Natural killer cell treated with Interleukin-12 subunit alpha and Interleukin-12 subunit beta and Interleukin-15 and Interleukin-18, amount 100 ng/mL, for 72 hours (primary cell): ENCODE measurements at places on chromosomes 3 and 15. TPM values are rescaled to one million over a fixed set of nuclear protein-coding genes. Genes with fewer than 3 reads are reported as not detected.
A peak's percentile ranks its signal among the peaks of the same experiment; 100 is the strongest.

ASB14 gene
- total RNA-seq, result not detected

DNA sequence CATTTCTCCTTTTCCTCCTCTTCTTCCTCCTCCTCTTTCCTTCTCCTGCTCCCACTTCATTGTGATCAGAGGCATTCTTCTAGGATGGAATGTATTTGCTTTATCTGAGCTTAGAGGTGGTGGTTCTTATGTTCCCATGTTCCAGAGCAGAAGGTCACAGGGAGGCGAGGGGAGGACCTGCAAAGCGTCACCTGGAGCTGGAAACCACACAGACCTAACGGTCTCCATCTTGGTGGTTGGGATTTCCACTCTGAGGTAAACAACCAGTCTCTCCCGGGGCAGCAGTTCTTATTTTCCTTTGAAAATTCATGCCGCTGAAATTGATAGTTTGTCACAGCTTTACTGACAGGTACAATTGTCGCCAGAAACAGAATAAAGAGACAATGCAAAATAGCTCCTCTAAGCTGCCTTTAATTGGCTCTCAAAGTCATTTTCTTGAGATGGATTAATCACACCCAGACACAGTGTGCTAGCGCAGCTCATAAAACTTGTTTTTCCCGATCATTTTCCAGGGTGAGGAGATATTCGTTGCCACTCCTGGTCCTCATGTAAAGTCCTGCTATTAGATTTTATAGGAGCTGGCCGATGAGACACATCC is 16.9 kb upstream of the AGBL1 start:
- H3K36me3 ChIP-seq, result peaks cover 6% of the 10 kb centered on the region
- no peak overlapping the region for H3K27ac ChIP-seq
- H3K4me3 ChIP-seq, result no peak overlapping the region
- peaks cover 40% of the 10 kb centered on the region for H3K27me3 ChIP-seq

GRCh38 chr15:88394553-88395145 is 72.5 kb downstream of the MRPL46 start:
- no peak overlapping the region for H3K27ac ChIP-seq
- no peak overlapping the region for H3K4me3 ChIP-seq
- DNase-seq, result no peak
- no peaks in the 10 kb centered on the region for H3K36me3 ChIP-seq
- H3K27me3 ChIP-seq, result peaks cover 17% of the 10 kb centered on the region
- no peaks in the 10 kb centered on the region for H3K4me1 ChIP-seq

DNA sequence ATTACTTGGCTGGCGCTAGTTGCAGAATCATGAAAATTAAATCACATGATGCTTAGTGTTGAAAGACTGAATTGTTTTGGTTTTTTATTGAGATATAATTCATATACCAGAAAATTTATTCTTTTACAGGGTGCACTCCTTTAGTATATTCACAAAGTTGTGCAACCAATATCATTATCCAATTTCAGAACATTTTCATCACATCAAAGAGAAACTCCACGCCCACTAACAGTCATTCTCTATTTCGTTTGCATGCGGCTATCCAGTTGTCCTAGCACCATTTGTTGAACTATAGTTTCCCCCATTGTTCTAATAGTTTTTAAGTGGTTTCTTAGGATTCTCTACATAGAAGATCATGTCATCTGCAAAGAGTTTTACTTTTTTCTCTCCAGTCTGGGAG is 3.7 kb downstream of the EHD4 start:
- no peak for DNase-seq
- H3K4me1 ChIP-seq, result peaks cover 53% of the 10 kb centered on the region
- H3K4me3 ChIP-seq, result no peak overlapping the region
- H3K27me3 ChIP-seq, result peaks cover 1% of the 10 kb centered on the region

SEMA5B gene
- not detected for total RNA-seq

DNA sequence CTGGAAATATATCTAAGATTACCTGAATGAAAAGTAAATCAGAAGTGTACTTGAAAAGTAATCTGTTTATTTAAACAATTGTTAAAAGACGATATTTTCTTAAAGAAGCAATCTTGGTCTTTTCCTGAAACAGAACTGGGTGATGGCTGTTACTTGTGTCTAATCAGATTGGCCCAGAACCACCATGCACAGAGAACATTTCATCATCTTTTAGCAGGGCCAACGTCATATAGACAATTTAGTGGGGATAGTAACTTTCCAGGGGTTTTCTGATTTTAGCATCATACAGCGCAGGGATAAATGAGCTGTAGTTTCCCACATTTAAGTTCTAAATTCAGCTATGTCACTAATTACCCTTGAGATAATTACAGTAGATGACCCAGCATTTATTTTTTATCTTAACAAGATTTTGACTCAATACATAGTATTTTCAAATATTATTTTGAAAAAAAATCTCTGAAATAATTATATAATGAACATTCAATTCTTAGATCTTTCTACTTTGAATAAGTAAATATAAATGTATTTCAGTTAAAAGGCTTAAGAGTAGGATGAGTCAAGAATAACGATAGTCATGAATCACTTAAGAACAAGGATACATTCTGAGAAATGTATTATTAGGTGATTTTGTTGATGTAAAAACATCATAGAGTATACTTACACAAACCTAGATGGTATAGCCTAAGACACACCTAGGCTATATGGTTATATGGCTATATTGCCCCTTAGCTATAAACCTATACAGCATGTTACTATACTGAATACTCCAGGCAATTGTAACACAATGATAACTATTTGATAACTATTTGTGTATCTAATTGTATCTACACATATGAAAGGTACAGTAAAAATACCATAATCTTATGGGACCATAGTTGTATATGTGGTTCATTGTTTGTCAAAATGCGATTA is 103.8 kb upstream of the MME start:
- H3K27ac ChIP-seq, result no peak overlapping the region
- H3K4me1 ChIP-seq, result no peaks in the 10 kb centered on the region
- DNase-seq, result no peak

- DNase-seq, result no peak
- no peak overlapping the region for H3K27ac ChIP-seq
- H3K27me3 ChIP-seq, result no peaks in the 10 kb centered on the region
- H3K4me1 ChIP-seq, result no peaks in the 10 kb centered on the region
Measured at GRCh38 chr3:12670365-12671119, 6.6 kb upstream of the RAF1 start.

DNA sequence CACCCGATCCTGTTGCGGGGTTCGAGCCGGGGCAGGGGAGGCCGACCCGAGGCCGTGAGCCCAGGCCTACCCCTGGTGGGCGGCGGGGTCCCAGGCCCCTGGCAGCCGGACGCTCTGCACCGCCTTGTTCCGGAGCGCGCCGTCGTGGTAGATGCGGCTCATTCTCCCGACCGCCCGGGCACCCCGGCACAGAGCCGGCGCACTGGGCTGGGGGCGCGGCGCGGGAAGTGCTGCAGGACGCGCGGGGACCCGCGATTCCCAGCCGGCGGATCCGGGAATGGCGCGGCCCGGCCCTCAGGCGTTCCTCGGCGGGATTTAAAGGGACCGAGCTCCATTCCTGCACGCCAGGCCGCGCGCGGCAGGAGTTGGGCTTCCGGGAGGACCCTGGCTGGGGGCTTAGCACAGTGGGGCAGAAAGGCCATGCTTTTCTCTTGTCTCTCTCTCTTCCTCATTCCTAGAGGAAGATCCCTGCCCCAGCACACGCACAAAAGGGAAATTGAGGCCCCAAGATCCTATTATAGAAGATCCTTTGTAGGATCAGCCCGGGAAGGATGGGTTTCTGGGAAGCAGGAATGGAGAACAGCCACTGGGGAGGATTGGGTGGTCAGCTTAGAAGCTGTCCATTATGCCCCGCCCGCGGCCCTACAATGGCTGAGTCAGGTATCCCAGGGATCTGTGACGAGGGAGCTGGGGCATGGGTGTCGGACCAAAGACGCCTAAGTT is at the start of gene ARPIN:
TSS of gene ARPIN (minus strand) at position 279 of the 723 bp plus-strand sequence. CDS start at position 162, 117 bp downstream.
- H3K27ac ChIP-seq, result no peak within 1 kb of the TSS
- H3K4me3 ChIP-seq, result no peak within 1 kb of the TSS
- H3K36me3 ChIP-seq, result no peaks in the 10 kb centered on the region
- DNase-seq, result no peak
- H3K4me1 ChIP-seq, result no peaks in the 10 kb centered on the region

GRCh38 chr3:173065543-173065981 is 75.5 kb downstream of the SPATA16 start:
- no peaks in the 10 kb centered on the region for H3K27me3 ChIP-seq

CKMT1A gene
- total RNA-seq, result not detected

DNA sequence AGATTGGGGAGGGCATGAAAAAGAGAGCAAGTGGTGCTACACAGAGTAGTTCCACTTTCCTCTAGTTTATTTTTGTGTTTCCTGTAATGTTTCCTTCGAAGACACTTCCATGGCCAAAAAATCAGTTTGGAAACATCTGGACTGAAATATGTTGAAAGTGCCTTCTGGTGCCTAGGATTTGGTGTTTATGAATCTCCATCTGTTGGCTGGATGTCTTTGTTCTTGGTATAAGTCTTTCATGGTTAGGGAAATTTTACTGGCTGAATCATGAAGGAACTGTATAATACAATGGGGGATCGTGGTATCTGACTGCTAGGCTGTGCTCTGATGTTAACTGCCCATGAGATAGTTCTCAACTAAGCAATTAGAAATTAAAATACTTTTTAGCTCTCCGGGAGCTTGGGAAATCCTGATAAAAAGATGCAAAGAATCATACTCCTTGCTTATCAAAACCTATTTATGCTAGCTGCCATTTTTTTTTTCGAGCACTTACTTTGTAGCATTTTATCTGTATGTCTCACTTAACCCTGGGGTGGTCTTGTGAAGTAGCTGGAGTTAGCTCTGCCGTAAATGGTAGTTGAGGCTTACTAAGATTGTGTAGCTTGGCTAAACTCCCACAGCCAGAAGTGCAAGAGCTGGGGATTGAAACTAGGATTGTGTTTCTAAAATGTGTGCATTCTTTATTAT is 21.9 kb downstream of the AKAP13 start:
- no peak for DNase-seq
- H3K4me1 ChIP-seq, result peaks cover 31% of the 10 kb centered on the region
- H3K27me3 ChIP-seq, result no peaks in the 10 kb centered on the region
- peak overlapping the region; percentile 46 for H3K27ac ChIP-seq
- H3K4me3 ChIP-seq, result peak overlapping the region; percentile 44

- no peak overlapping the region for H3K27ac ChIP-seq
- peaks cover 16% of the 10 kb centered on the region for H3K27me3 ChIP-seq
- no peaks in the 10 kb centered on the region for H3K36me3 ChIP-seq
- H3K4me3 ChIP-seq, result no peak overlapping the region
- peaks cover 7% of the 10 kb centered on the region for H3K4me1 ChIP-seq
Measured at GRCh38 chr3:44108481-44108880, 133.2 kb upstream of the TOPAZ1 start.

- DNase-seq, result no peak
- no peak overlapping the region for H3K4me3 ChIP-seq
- H3K36me3 ChIP-seq, result no peaks in the 10 kb centered on the region
Measured at GRCh38 chr3:129612534-129613366, 6.3 kb upstream of the PLXND1 start.

GRCh38 chr15:45866616-45867015 is 231.8 kb downstream of the SQOR start:
- DNase-seq, result no peak
- H3K4me3 ChIP-seq, result no peak overlapping the region
- H3K27me3 ChIP-seq, result no peaks in the 10 kb centered on the region
- no peaks in the 10 kb centered on the region for H3K36me3 ChIP-seq
- no peaks in the 10 kb centered on the region for H3K4me1 ChIP-seq

C3orf22 gene
- not detected for total RNA-seq

CYP8B1 gene
- not detected for total RNA-seq

DNA sequence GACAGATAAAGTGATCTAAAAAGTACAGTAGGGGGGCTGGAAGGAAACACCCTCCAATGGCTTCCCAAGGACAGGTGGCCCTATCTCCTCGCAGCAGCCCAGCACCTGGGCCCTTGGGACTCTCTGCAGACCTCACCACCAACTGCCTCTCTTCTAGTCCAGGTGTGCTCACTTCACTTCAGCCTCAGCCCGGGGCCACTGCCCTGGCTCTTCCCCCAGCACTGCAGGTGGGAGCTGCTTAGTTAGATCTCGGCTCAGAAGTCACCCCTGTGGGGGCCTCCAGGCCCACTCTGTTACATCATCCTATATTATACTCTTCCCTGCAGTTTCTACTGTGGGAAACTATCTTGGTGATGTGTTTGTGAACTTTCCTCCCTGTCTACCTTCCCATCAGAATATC is 2.0 kb downstream of the KLF15 start:
- peak; percentile 31 for DNase-seq
- no peak overlapping the region for H3K27ac ChIP-seq
- peaks cover 5% of the 10 kb centered on the region for H3K4me1 ChIP-seq
- peaks cover 27% of the 10 kb centered on the region for H3K27me3 ChIP-seq
- no peaks in the 10 kb centered on the region for H3K36me3 ChIP-seq

CLRN1 gene
- total RNA-seq, result not detected

GRCh38 chr15:101246824-101247745 is 4.8 kb downstream of the CHSY1 start:
- H3K36me3 ChIP-seq, result peaks cover 14% of the 10 kb centered on the region
- no peaks in the 10 kb centered on the region for H3K27me3 ChIP-seq
- H3K4me1 ChIP-seq, result peaks cover 76% of the 10 kb centered on the region
- DNase-seq, result peak; percentile 49
- H3K4me3 ChIP-seq, result peak overlapping the region; percentile 97
- H3K27ac ChIP-seq, result peak overlapping the region; percentile 70

GRCh38 chr15:28989239-28989830 is 103.6 kb downstream of the APBA2 start:
- no peak for DNase-seq
- no peaks in the 10 kb centered on the region for H3K27me3 ChIP-seq
- H3K36me3 ChIP-seq, result no peaks in the 10 kb centered on the region
- no peak overlapping the region for H3K4me3 ChIP-seq
- H3K4me1 ChIP-seq, result peaks cover 54% of the 10 kb centered on the region
- H3K27ac ChIP-seq, result peak overlapping the region; percentile 76

SCG5 gene
- total RNA-seq, result 0.74 TPM

SKOR1 gene
- total RNA-seq, result 0.48 TPM

DNA sequence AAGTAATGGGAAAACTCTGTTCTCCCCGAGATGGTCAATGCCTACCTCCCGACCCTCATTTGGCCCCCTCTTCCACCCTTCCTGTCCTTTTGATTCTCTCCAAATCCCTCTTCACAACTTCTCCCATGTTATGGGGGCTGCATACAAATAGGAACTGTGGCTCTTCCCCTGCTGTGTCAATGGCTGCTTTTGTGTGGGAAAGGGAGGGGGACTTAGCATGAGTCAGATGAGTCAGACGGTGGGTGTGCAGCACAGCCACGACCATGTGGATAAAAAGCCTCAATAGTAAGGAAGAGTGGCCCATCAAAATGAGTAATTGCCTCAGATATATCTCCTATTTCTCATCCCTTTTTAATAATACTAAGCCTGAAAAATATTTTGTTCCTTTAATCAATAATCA is 31.9 kb downstream of the SPATA16 start:
- no peaks in the 10 kb centered on the region for H3K4me1 ChIP-seq
- DNase-seq, result no peak
- no peaks in the 10 kb centered on the region for H3K36me3 ChIP-seq
- H3K27me3 ChIP-seq, result no peaks in the 10 kb centered on the region

GRCh38 chr3:70056081-70056480 is 56.5 kb downstream of the SAMMSON start:
- H3K27me3 ChIP-seq, result no peaks in the 10 kb centered on the region
- no peak overlapping the region for H3K4me3 ChIP-seq
- no peak for DNase-seq
- H3K36me3 ChIP-seq, result no peaks in the 10 kb centered on the region
